ENCODE measurements at places on chromosomes 6 and 20.

- DNase-seq, result no peak
Observed at GRCh38 chr6:147131532-147132128, 72.6 kb upstream of the STXBP5 start.

GRCh38 chr6:140039364-140039763 lies 664.9 kb upstream of the CITED2 start:
- no peak for DNase-seq

DNA sequence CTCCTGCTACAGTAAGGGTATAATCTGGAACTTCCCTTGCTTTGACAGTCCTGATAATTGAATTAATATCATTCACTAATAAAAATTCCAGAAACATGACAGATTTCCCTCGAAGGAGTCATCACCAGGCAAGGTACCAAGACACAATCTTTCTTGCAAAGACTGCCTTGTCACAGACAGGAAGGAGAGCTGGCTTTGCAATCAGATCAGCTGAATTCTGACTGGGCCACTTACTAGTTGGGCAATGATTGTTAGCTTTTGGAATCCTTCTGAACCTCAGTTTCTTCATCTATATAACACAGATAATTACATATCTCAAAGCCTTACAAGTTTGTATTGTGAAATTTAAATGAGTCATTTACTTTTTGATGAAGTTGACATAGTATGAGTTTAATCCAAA lies 344.2 kb downstream of the RFPL4B start:
- DNase-seq, result peak; percentile 94

- DNase-seq, result peak; percentile 66
Observed at GRCh38 chr6:11263291-11263775, 30.9 kb upstream of the NEDD9 start.

DNA sequence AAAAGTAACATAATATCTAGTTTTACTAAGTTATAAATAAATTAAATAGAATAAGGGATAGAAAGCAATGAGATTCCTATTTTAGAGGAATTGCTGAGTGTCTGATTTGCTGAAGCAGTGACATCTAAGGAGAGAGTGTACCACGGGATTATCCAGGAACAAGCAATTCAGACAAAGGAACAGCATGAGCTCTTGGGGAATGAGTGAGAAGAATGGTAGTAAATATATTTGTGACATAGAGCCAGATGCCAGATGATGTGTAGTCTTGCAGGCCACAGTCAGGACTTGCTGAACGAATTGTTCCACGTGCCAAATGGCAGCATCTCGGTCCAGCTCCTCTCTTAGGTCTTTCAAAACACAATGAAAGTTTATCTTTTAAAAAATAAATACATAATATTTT lies 339.2 kb downstream of the TENT5A start:
- no peak for DNase-seq

DNA sequence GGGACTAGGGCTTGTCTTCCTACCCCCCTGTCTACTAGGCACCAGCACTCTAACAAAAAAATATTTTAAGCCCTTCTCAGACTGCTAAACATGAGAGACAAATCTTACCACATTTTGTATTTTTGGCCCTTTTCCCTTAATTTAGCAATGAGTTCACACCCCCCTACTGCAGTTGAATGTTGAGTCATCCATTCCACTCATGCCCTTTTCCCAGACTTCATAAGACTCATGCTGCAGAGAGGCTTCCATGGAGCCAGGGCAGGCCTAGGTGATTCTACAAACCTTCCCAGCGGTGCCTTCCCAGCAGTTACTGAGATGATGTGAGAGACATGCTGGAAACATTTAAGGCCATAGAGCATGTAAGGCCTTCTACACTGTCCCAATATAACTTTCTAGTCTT lies 53.9 kb downstream of the PXDC1 start:
- peak; percentile 81 for DNase-seq

DNA sequence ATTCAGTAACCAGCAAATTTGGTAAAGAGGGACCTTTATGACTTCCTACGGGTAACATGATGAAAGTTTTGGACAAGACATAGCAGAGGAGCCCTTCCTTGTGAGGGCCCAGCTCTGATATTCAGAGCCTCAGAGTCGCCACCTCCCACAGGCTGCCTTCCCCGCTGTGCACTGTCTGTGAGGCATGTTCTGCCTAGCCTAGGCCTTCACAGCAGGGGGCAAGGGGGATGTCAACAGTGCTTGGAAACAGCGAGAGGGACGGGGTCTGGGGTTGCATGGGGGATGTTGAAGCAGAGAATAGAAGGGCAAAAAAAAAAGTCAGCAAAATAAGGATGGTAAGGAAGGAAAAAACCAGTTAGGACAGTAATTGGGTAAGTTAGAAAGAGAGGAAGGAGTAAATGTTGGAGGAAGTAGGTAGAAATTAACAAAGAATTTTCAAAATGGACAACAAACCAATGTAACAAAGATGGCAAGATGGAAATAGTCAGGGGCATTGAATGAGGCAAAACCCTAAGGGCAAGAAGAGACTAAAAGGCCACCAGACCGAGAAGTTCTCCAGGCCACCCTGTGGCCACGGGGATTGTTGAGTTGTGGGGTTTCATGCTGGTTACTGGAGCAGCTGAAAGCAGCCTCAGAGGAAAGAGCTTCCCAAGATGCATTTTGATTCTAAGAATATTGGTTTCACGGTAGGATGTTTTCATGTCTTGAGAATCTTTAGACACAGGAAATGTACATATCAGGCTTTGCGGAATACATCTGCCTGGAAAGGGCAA lies 139.8 kb downstream of the LY86 start:
- no peak for DNase-seq

DNA sequence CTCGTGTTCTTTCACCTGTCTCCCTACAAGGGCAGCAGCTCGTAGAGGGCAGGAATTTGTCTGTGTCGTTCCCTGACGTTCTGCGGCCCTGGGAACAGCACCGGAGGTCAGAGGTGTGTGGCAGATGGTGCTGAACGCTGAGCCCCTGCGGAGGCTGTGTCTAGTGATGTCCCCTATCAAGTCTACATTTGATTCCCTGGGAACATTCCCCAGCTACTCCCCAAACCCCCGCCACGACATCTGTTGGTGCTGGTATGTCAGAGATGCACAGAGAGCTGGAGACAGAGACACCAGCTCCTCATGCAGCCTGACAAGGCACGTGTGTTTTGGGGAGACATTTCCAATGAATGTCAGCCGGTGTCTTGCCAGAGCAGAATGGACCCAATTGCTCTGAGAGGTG lies 7.7 kb downstream of the PMEPA1 start:
- no peak for DNase-seq

GRCh38 chr6:87791982-87792381 lies 89.9 kb upstream of the AKIRIN2 start:
- no peak for DNase-seq

GRCh38 chr20:45061244-45061643 lies 39.7 kb downstream of the KCNS1 start:
- DNase-seq, result peak; percentile 94

DNA sequence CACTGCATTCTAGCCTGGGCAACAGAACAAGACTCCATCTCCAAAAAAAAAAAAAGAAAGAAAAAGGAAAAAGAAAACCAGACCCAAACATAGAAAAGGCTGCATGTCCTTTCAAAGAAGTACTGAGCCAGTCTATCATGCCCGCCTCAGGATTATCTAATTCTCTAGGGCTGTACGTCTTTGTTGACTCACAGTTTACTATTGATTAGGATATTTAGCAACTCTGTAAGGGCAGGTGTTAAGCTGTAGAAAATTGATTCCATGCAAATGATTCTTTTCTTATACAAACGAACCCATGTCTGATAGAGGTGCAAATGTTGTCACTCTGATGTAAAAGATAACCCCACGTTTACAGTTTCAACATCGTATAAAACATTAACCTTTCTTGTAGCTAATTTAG lies 209.0 kb downstream of the TTLL2 start:
- DNase-seq, result no peak

DNA sequence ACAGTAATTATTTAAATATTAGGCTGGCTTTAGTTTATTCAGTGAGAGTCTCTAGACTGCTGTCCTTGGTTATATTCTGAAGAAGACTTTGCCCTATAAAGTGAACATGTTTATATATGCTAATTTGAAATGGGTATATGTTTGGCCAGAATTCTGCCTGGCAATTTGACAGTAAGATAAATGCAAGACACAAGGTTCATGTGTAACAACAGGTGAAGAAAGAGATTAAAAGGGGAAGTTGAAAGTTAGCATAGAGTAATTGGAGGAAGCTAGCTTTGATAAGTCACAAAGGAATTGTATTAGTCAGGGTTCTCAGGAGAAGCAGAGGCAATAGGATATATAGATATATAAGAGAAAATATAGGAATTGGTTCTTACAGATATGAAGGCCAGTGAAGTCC lies 191.4 kb downstream of the CENPW start:
- no peak for DNase-seq

DNA sequence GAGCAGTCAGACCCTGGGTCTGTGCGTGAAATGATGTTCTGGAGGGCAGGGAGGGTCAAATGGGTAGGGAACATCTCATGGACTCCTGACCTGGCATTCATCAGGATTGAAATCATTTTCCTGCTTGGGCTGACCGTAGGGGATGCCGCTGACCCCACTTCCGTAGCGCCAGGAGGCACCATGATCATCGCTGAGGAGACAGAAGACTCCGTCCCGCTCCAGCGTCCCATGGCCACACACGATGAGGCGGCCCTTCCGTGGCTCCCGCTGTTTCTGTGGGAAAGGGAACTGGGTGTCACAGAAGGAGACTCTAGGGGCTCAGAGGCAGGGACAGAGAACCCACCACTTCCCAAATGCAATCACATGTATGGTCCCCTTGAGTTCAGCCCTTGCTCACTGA lies 2.3 kb downstream of the NEU1 start:
- no peak for DNase-seq

DNA sequence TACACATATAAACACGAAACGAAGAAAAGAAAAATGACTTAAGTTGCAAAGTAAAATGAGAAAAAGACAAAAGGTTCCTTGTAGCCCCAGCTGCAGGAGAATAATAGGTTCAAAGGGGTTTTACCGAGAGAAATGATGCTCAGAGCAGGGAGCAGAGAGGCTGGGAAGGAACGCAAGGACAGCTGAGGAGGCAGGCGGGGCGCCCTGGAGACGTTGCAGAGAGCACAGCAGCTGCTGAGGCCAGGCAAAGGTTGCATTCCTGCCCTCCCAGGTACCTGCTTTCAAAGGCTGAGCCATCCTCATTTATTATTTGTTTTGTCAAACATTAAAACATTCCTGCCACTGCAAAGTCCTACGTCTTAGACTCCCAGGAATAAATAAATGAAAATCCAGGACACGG lies 16.2 kb upstream of the VAPB start:
- no peak for DNase-seq

DNA sequence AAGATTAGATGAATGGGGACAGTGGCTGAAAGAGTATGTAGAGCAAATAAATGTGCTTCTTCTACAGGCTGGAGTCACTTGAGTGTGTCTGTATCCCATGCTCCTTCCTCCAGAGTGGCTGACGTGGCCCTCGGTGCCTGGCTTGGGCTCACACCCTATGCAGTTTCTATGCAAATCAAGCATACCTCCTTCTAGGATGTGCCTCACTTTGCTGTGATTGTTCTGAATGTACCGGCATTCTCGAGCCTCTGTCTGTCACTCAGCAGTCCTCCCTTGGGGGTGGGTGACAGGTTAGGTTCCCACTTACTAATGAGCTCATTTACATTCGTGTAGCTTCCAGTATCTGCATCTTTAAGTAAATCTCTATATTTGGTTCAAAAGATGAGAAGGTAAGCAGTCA lies 55.1 kb upstream of the HDDC2 start:
- no peak for DNase-seq

DNA sequence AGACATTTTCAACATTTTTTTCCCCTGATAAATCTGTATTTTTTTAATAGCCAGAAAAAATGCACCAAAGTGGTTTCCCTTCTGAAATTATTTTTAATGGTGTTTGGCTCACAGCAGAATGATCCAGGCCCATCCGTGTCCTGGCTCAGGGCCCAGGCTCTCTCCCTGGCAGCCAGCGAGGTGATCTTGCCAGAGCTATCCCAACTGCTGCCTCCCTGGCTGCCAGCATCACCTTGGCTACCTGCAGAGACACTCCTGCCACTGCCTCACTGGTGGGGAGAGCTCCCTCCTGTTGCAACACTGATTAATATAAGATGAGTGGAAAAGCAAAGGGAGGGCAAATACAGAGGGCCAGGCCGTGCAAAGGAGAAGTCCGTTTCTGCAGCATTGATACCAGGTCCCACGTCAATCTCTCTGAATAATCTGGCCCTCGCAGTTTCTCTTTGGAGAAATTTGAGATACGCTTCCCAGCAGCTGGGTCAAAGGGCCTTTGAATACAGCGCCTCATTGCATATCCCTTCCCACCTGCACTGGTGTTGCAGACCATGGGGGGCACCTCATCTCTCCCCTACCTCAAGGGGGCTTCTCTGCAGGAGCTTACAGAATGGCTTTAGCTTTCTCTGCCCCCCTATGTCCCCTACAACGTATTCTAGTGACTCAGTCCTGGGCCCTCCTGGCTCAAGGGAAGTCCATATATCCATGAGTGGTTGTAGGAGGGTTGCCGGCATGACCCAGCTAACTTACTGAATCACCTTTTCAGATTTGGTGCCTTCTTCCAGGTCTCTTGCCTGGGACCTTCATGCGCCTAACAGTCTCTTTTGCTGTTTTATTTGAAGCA lies 12.8 kb upstream of the DSTN start:
- no peak for DNase-seq

DNA sequence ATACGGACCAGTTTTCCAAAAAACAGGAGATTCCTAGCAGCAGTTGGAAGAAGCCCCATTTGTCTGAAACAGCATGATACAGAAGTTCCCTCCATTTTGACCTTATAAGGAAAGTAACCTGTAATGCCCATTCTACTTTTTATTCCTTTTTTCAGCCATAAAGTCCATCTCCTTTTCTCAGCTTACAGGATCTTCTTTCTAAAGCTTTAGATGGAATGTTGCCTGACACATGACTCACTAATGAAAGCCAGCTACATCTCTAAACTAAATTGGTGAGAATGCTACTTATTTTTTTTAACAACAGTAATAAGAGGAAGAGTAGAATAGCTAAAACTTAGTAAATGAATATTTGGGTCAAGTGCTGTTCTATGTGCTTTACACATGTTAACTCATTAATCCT lies 234.1 kb downstream of the CDH26 start:
- peak; percentile 32 for DNase-seq

DNA sequence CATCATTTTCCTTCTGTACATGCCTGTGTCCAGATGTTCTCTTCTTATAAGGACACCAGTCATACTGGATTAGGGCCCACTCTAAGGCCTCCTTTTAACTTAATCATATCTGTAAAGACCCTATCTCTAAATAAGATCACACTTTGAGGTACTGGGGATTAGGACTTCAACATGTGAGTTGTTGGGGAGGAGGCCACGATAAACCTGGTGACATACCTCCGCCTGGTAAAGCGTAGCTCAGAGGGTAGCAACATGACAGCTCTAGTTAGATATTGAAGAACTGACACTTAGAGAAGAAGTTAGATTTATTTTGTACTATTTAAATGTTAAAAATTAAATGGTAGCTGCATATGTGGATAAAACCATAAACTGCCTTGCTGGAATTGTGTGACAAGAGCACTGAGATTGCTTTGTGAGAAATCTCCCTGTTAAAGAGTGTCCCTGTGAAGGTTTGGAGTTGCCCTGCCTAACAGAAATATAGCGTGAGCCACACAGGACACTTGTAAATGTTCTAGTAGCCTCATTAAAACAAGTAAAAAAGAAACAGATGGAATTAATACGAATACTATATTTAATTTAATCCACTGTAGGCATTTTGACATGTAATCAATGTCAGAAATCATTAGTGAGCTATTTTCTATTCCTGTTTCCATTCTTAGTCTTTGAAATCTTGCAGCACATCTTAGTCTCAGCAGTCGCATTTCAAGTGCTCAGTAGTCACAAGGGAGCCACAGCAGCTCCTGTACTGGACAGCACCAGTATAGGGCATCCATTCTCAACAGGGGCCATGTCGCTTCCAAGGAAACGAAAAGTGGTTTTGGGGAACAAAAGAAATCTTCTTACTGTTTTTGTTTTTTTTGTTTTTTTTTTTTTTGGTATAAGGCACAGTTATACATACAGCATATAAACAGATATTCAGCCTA lies 13.4 kb downstream of the PLCB1 start:
- no peak for DNase-seq
